ENCODE measurements at places on chromosomes 3 and 15.

DNA sequence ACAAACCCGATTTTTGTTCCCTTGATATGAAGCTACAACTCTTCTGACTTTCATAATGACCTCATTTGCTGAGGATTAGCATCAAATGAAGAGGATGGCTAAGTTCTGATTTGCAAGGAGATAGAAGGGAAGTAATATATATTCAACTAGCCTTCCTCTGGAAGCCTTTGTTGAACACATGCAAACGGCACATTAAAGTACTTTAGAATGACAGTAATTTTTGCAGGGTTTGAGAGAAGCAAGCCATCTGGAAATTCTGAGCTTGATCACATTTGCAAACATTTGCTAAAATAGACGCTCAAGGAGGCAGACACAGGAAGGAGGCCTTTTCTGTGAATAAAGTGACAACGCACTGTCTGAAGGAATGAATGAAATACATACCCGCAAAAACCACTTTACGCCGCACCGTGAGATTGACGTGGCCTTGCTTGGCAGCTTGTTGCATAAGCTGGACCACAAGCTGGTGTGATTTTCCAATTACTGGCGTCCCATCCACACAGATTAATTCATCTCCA, 657.2 kb downstream of the MAGI1 start:
- no peak for DNase-seq

GRCh38 chr3:22939349-22939748, 263.8 kb upstream of the UBE2E2 start:
- no peak for DNase-seq

GRCh38 chr15:95709959-95710695, 620.4 kb upstream of the NR2F2 start:
- DNase-seq, result no peak

GRCh38 chr3:62727536-62727935, 147.7 kb downstream of the CADPS start:
- no peak for DNase-seq

DNA sequence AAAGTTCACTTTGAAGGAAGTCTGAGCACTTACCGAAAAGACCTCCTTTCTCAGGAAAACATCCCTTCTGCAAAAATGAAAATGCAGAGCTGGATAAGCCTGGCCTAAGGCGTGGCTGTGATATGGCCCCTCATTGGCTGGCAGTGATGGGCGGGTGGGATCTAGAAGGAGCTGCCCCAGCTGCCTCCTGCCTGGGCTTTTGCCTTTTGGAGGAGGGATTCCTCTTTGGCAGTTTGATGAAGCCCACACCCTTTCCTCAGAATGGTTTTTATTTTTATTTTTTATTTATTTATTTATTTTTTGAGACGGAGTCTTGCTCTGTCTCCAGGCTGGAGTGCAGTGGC, 4.0 kb upstream of the DZIP1L start:
- DNase-seq, result no peak

GRCh38 chr15:33022629-33023028, 171.9 kb downstream of the FMN1 start:
- DNase-seq, result peak; percentile 52

GRCh38 chr3:17979911-17980310, 237.5 kb upstream of the TBC1D5 start:
- no peak for DNase-seq

DNA sequence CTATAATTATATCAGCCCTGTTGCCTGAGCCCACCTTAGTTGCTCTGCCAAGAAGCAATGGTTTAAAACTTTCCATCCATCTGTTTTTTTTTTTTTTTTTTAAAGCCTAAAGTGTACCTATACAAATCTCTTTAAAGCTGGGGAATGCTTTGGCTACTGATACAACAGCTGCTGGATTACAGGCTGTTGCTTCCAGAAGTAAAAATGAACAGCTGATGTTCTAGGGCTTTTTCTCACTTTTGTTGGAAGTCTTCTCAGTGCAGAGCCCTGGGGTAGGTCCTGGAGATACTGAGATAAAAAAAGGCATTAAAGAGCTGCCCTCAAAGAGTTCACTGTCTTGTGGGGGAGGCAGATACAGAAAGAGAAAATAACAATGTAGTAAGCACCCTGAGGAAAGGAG, 218.1 kb downstream of the NLGN1 start:
- no peak for DNase-seq

- no peak for DNase-seq
These were observed 80.3 kb upstream of the ABHD2 start for GRCh38 chr15:89007989-89008388.

- no peak for DNase-seq
These were observed 251.0 kb downstream of the KCNH8 start for GRCh38 chr3:19399356-19399755.

DNA sequence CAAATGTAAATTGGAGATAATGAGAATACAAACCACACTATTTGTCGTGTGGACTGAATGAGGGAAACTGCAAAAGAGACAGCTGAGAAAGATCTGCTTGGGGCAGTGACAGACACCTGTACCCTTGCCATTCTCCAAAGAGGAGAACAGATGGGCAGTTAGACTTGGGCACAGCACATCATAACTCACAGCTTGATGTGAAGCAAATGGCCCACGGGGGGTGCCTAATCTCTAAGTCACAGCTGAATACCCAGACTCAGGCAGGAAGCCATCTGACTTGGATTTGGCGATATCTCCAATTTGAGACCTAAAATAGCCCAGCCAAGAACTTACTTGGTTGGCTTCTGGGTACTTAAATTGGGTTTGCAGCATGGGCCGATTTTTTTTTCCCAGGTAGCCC, 10.0 kb upstream of the SLC6A11 start:
- DNase-seq, result no peak

DNA sequence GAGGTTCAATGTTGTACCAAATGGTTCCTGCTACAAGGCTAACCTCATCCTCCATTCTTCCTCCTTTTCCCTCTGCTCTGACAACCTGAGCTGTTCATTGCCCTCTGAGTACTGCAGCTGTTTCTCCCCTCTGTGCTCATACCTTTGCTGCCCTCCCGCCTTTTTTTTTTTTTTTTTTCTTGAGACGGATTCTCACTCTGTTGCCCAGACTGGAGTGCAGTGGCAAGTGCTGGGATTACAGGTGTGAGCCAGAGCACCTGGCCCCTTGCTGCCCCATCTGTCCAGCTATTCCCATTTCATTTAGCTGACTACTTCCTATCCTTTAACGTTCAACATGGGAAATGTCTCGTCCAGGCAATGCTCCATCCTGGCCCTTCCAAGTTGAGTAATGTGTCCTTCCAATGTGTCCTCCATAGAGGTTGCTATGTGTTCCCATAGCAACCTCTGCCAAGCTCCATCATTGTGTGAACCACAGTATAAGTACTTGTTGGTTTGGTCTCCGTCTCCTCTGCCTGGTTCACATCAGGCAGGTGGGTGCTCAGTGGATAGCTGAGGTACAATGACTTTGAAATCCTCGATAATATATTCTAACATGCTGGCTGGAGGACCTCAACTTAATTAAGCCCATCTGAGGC, 179.9 kb upstream of the ANKRD28 start:
- no peak for DNase-seq

DNA sequence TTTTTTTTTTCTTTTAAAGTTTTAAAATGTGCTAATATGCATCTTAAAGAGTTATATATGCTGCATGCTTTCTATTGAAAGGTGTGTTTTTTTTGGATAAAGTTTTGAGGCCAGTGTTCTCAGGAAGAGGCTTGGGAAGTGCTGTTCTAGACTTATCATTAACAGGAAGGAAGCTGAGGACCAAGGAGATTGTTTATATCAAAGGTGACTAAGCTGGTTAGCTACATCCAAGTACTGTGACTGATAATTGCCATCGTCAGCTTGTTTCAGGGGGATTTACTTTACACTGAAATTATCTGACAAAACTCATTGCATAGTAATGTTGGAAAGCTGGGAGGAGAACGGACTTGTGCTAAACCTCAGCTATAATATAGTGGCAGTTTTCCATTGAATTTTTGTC, 36.3 kb upstream of the UTS2B start:
- DNase-seq, result no peak

DNA sequence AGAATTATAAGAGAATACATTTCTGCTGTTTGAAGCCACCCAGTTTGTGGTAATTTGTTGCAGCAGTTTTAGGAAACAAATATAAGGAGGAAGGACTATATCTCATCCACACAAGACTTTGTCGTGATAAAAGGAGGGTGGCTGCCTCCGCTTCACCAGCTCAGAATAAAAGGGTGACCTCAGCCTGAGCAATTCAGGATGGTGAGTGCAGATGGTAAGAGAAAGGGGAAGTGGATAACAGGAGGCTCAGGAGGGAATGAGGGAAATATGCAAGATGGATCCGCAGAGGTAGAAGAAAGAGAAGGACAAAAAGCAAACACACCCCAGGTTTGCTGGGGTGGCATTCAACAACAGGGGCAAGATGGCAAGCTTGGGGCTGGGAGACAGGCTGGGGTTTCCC, 108.1 kb upstream of the TNFAIP8L3 start:
- DNase-seq, result no peak

DNA sequence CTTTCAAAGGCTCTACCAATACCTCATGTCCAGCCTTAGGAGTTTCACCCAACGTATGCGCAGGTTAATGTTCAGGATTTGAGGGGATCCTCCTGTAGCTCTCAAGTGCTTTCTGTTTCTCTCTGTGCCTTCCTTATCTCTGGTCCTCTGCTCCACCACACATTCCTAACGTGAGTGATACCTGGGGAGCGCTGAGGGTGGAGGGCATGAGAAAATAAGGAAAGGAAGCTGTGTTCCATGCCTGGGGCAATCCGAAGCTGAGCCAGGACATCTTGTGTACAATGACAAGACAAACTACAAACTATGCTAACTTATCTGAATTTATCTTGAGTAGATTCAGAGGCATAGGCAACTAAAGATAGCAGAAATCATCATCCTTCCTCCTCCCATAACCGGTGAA, 136.4 kb downstream of the SST start:
- no peak for DNase-seq

DNA sequence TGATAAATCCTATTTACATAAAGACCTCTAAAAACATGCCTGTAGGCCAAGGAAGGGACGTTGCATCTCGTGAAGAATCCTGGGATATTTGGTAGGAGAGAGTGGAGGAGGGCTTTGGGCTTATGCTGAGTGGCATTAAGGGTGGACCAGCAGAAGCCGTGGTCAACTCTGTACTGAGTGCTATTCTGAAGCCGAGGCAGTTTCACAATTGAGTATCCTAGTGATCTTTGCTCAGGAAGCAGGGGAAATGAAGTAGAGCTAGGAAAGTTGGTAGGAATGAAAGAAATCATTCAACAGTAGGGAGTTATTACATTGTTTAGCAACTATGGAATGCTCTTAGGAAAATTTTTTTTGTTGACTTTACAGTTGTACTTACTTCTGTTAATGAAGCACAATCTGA, 24.2 kb downstream of the MCTP2 start:
- DNase-seq, result no peak

GRCh38 chr15:34721802-34722438, 32.9 kb downstream of the GJD2 start:
- DNase-seq, result peak; percentile 77

GRCh38 chr15:52095597-52096262, 16.8 kb downstream of the BCL2L10 start:
- DNase-seq, result peak; percentile 79

DNA sequence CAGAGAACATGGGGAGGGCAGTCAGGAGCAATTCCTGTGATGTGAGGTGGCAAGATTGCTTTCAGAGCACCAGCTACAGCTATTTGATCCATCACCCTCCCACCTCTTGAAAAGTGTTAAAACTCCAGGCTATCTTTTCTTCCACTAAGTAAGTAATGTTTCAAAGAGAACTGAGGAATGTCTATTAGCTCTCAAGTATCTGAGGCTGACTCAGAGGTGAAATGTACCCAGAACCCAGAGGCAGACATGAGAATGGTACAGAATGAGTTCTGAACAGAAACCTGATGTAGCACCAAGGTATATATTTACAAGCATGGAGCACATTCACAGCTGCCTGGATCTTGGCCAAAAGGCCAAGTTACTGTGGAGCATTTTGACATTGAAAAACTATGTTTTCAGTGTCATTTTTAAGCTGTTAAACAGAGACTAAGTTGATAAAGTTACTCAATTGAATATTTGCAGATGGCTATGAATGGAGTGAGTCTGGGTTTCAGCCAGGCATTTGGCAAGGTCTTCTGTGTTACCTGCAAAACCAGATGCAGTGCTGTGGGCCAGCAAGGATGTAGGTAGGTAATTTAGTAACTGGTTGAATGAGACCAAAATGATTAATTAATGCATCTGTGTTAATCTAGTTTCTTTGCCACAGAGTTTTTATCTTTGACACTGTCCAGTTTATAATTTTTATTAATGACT, 227.7 kb upstream of the CD96 start:
- DNase-seq, result no peak

DNA sequence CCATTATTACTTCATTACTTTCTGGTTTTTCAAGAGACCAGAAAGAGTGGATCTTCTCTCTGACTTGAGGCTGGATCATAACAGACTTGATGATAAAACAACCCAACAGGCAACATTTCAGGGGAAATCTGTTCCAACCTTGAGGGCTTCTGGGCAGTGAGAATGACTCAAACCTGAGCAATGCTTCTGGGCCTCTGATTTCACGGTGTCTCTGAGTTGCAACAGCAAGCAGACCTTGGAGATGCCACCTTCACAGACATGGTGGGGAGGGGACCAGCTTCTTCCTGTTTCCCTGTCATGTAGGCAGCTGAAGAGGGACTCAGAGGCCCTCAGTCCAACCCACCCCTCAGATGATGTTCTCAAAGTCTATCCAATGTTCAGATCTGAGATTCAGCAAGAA, 104.0 kb downstream of the ABHD5 start:
- peak; percentile 25 for DNase-seq

DNA sequence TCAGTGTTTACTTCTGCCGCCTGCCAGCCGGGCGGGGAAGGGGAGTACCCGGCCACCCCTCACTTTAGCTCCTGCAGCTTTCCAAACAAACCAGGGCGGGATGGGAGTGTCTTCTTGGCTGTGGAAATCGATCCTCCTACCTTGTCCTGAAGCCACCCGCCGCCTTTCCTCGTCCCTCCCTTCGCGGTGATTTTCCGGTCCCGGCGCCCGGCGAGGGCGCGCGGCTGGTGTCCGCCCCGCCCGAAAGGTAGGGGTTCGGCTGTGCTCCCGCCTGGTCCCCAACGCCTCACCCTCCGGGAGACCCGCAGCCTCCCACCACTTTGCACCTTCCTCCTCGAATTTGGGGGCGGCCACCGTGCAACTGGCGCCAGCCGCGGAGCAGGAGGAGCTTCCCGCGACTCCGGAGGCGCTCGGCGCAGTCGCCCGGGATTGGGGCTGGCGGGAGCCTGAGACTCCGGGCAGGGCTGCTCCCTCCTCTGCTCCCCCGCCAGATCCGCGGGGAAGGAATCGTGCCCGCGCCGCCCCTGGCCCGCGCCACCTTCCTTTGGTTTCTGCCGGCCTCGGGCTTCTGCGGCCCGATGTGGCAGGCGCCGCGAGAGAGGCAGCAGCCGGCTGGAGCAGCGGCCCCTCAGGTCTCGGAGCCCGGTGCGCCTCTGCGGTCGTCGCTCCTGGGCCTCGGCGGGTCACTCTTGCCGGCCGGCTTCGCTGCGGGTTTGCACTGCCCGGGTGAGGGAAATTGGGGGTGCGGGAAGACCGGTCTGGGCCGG, 30.7 kb upstream of the ST3GAL6 start:
- peak; percentile 50 for DNase-seq

Data from RWPE1 (cell line).